Right forelimb (tissue), 1 donor: ENCODE measurements at places on chromosomes 12 and 14.

DNA sequence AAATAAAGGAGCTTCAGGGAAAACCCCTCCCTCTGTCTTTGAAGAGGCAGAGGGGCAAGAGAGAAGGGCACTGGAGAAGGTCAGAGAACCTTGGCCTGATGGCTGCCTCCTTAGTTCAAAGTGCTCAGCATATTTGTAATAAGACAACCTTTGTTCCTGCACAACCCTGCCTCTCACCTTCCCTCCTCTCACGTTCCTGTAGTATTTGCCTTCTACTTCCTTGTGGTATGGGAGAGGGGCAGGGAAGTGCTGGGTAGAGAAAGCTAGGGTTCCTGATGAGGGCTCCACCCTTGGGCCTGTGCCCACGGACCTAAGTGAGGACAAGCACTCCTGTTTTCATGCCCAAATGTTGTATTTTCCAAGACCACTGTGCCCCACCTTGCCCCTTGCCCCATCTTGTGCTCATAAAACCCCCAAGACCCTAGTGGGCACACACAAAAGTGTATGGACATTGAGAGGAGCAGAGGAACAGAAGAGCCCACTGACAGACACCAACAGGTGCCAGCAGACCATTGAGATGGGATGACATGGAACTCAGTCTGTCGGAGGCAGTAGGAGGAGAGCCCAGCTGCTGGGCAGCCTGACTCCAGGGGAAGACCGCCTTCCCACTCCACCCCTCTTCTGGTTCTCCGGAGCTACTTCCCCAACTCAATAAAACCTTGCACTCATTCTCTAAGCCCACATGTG is 261.5 kb upstream of the CCDC196 start:
- no peak for DNase-seq

DNA sequence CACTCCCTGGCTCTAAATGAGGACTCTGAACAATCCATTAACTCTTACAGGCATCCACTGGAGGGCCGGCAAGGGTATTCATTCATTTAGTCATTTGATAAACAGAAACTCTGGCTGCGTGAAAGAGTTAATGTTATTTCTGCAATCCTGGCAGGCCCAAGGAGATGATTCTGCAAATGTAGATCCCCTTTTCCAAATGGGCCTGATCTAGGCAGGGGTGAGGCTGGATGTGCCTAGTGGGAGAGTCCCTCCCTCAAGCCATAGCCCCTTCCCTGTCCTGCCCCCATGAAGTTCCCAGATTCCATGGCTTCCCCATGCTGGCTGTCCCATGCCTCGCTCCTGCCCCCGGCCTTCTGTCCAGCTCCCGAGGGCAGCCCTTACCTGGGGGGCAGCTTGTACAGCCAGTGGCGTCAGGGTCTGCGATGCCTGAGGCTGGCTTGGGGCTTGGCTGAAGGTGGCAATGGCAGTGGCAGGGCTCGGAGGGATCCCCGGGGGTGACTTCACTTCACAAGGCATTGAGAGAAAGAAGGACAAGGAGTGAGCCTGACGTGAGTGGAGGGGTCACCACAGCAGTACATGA is 18.4 kb downstream of the POU6F1 start:
- no peak for DNase-seq

DNA sequence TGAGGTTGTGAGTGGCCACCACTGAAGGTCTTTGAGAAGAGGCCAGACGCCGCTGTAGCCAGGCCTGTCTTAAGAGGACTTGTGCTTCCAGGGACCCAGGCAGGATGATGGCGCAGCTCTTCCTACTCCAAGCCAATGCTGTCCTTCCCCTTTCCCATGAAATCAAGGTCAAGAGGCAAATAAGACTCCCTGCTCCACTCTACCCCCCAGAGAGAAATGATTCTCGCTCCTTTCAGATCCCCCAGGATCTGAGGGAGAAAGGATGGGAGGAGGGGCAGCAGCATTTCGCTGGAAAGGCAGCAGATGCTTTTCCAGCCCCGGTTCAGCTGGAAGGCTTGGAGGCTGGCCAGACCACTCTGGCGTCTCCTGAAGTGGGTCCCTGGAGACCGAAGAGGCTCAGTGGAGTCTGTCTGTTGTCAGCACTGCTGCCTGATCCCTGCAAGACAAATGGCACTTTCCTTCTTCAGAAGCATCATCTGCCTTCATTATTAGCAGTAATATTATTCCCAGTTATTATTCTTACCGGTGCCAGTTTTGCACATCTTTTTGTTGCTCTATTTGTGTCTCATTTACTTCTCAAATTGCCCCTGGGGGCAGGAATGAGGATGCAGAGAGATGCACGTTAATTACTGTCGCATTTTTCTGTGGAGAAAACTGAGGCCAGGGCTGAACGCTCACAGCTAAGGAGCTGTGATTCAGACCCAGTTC is 51.4 kb downstream of the C14orf132 start:
- peak; percentile 84 for DNase-seq

- DNase-seq: no peak
Measured at GRCh38 chr12:129332286-129332685, 479.0 kb downstream of the GLT1D1 start.

- DNase-seq: no peak
Measured at GRCh38 chr12:98422359-98422758, 93.0 kb upstream of the TMPO start.

DNA sequence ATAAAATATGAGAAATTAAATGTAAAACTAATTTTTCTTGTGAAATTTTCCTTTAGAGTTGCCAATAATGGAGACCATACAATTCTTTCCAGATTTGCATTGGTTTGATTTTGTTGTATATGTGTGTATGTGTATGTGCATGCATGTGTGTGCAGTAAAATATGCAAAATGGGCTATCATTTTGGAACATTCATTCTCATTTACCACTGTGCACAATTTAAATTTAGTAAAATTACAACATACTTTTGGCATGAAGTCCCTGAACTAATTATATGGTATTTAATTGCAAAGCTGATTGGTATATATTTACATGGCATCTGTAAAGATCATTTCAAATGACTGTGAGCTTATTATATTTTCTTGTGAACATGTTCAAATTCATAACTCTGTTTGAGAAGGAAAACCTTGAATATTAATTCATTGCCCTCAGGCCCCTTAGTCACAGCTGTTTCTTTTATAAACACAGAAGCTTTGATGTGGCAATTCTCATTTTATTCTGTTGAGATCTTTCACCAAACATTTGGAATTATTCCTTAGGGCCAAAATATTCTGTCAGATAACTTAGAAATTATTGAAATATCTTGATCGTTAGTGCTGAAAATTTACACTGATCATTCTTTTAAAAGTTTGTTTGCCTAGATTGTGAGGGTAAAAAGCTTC is 17.6 kb downstream of the KERA start:
- no peak for DNase-seq

DNA sequence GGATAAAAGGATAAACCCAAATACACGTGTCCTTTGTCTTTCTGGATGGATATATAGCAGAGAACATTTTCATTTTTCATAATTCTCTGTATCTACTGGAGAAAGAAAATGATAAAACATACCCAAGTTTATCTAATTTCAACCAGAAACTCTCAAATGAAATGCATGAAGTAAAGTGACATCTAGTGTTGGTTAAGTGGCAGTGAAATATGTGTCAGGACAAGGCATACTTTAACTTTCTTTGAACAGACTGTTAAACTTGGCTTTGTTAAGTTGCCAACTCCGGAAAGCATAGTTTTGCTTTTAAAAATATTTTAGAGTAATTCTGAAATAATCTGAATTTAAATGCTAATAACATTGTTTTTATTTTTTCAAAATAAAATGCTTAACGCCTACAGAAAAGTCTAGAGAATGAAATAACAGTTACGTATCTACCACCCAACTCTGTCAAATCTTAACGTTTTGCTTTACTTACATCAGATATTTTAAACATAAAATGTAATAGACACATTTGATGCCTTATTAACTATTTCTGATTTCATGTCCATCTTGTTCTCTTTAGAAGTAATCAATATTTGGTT is 25.2 kb upstream of the NTN4 start:
- DNase-seq: no peak

DNA sequence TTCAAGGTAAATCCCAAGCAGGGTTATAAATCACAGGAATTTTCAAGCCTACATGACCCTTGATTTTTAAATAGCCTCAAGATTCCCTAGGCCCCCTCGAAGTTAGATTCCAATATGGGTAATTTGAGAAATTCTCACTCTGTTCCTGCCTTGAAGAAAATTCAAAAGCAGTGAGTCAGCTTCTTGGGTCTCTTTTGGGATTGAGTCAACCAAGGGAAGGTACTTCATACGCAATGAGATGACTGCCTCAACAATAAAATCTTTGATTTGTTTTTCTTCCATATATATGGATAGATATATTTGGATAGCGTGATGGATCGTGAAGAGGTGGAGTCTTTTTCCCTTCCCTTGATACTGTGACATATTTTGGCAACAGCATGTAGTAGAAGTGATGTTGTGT is 180.4 kb upstream of the ATP2B1 start:
- no peak for DNase-seq

GRCh38 chr14:38063711-38064320 is 143.9 kb upstream of the SSTR1 start:
- DNase-seq: no peak

DNA sequence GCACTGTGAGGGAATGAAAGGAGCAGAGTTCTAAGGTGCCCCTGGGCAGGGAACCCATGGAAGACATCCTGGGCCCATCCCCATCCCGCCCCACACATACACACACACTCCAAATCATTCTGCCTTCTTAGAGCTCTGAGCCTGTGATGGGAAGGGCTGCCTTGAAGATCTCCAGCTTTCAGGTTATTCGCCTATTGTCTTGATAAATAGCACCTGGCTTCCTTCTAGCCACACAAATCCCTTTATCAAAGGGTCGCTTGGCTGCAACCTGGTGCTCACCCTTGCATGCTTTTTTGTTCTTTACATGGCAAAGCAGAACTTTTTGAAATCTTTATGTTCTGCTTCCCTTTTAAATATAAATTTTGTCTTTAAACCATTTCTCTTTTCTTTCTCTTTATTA is 112.2 kb upstream of the TMTC1 start:
- DNase-seq: no peak

- peak; percentile 61 for DNase-seq
Measured at GRCh38 chr14:22391908-22392565, 197.0 kb downstream of the DAD1 start.

DNA sequence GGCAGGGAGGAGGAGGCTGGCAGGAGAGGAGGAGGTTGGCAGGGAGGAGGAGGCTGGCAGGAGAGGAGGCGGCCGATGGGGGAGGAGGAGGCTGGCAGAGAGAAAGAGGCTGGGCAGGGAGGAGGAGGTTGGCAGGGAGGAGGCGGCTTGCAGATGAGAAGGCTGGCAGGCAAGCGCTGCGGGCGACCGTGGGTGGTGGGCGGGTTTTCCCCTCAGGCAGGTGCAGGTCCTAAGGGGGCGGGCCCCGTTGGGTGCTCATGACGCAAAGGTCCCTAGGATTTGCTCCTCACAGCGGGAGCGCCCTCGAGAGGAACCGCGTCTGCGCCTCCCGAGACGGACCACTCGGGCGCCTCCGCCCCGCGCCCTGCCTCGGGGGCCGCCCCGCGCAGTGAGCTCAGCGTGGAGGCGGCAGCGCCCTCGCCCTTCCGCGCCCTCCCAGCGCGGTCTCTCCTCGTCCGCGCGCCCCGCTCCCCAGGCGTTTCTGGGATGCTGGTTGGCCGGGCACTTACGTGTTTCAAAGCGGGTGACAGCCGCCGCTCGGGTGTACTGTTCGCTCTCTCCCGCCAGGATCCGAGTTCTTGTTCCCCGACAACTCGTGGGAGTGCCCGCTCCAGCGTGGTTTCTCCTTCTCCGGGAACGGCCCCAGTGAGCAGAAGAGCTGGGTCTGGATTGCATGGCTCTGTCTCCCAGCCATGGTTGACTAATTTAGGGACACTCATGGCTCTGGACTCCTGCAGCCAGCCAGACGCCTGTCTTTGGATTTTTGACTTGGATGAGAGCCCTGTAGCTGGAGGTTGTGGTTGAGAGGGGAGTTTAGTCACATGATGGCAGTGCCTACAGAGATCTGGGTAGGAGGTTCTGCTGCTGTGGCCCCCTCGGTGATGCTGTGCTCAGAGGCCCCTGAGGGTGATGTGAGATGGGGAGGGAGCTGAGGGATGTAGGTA is 64.1 kb upstream of the PPP4R3A start:
- peak; percentile 53 for DNase-seq

DNA sequence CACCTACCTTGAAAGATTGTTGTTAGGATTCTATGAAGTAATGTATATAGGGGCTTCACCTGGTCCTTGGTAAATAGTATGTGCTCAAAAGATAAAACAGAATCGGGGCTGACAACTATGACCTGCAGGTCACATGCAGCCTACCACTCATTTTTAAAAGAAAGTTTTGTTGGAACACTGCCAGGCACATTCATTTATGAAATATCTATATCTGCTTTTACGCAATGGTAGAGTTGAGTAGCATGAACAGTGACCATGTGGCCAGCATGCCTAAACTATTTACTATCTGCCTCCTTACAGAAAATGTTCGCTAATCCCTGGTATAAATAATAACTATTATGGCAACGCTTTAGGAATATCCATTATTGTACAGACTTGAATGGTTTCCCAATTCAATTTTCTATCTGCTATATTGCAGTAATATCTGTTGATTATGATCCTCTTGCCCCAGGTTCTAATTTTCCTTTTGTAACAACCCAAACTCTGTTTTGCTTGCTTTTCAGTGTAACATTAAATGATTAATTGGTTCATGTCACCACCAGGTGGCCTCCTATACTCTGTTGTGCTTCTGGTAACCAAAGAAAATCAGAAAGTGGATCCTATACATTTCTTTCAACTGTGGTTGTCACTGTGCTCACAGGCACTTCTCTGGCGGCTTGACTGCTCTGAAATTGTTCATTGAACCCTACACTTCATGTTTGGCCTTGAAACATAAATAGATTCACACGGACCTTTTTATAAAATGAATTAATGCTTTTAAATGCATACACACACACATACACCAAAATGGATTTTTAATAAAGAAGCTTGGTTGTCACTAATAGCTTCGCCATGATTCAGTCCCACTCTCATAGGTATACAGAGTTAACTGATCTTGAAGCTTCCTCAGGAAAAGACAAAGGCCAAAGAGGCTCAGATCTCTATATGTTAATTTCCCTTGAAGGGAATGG is 227.7 kb upstream of the NPAS3 start:
- peak; percentile 58 for DNase-seq

DNA sequence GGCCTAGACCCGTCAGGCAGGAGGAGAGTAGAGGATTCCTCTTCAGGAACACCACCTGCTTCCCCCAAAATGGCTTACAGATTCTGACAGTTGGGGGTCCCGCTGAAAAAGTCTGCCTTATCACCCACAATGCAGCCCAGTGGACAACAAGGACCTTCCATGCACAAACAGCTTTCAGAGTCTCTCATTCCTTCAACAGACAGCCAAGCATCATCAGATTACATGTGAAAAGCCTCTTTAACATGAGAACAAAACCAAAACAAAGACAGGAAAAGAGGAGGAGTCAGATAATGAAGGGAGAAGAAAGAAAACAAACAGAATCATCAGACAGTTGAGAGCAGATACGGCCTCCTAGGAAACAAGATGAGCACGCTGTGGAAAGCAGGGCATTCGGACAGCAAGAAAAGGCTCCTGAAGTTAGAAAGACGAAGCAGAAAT is 18.3 kb downstream of the KCTD10 start:
- no peak for DNase-seq

- DNase-seq: peak; percentile 47
Measured at GRCh38 chr14:69153873-69154270, 953 bp upstream of the DCAF5 start.

GRCh38 chr14:104868060-104868740 is 3.1 kb downstream of the CEP170B start:
- DNase-seq: no peak

GRCh38 chr12:89134213-89134770 is 218.0 kb downstream of the DUSP6 start:
- no peak for DNase-seq

GRCh38 chr14:63727736-63728728 is at the start of gene SGPP1:
Gene SGPP1 (minus strand): TSS chr14:63728065. CDS start chr14:63727944, 121 bp downstream.
- DNase-seq: peak; percentile 85

- no peak for DNase-seq
Measured at GRCh38 chr12:33111850-33112249, 215.3 kb upstream of the PKP2 start.
